Articular chondrocyte of knee joint (primary cell): ENCODE measurements at places on chromosomes 1 and 21. TPM values are rescaled to one million over a fixed set of nuclear protein-coding genes. Genes with fewer than 3 reads are reported as not detected.

The NES gene
- total RNA-seq, result 0.26 and 0.65 TPM in 2 replicates

The RGS4 gene
- 2.1 and 4.8 TPM in 2 replicates for total RNA-seq

The RXFP4 gene
- total RNA-seq, result not detected in 2 replicates

The ADAM30 gene
- not detected in 2 replicates for total RNA-seq

The SLC37A1 gene
- total RNA-seq, result 2.5 and 3.9 TPM in 2 replicates

The MNDA gene
- not detected in 2 replicates for total RNA-seq

The TMIGD3 gene
- total RNA-seq, result 0.13 and 0.54 TPM in 2 replicates

The EXTL1 gene
- 0.26 and 1.3 TPM in 2 replicates for total RNA-seq

The SPATA1 gene
- 2.2 and 2.8 TPM in 2 replicates for total RNA-seq

The TPTE gene
- total RNA-seq, result not detected in 2 replicates

The FAM163A gene
- total RNA-seq, result not detected in 2 replicates

The LYPD8 gene
- total RNA-seq, result not detected in 2 replicates

The C8B gene
- total RNA-seq, result not detected in 2 replicates

The IVL gene
- total RNA-seq, result 0.11 TPM in 1 of 2 replicates, not detected in the other

The TESK2 gene
- 4.6 and 5.6 TPM in 2 replicates for total RNA-seq

The LPAR3 gene
- 0.32 TPM in 1 of 2 replicates, not detected in the other for total RNA-seq

The MYBPH gene
- 0.52 and 0.54 TPM in 2 replicates for total RNA-seq

The LCE1F gene
- not detected in 2 replicates for total RNA-seq

The DYNLT5 gene
- total RNA-seq, result 0.52 and 3.4 TPM in 2 replicates

The HEYL gene
- total RNA-seq, result under 0.01 TPM in 1 of 2 replicates, not detected in the other

The LRRC39 gene
- 0.39 and 0.76 TPM in 2 replicates for total RNA-seq

The OPRD1 gene
- under 0.01 TPM in 1 of 2 replicates, not detected in the other for total RNA-seq

The CYP4Z1 gene
- total RNA-seq, result under 0.01 TPM in 1 of 2 replicates, not detected in the other

The ARHGEF10L gene
- 21.7 and 22.3 TPM in 2 replicates for total RNA-seq

The TEDDM1 gene
- not detected in 2 replicates for total RNA-seq

The PTPN22 gene
- 5.5 and 8.6 TPM in 2 replicates for total RNA-seq

The KCNA3 gene
- not detected in 2 replicates for total RNA-seq

The TLR5 gene
- 1.2 and 2.2 TPM in 2 replicates for total RNA-seq

The SPATA45 gene
- 0.39 TPM in 1 of 2 replicates, not detected in the other for total RNA-seq

The PTGER3 gene
- total RNA-seq, result under 0.01 and 0.11 TPM in 2 replicates

The FNDC5 gene
- total RNA-seq, result 0.91 and 2.2 TPM in 2 replicates

The SLC25A34 gene
- 0.52 and 0.65 TPM in 2 replicates for total RNA-seq

The TAL1 gene
- total RNA-seq, result 0.22 TPM in 1 of 2 replicates, not detected in the other

The FAM177B gene
- total RNA-seq, result not detected in 2 replicates

The PPFIA4 gene
- 29.6 and 50.0 TPM in 2 replicates for total RNA-seq

The NBPF6 gene
- not detected in 2 replicates for total RNA-seq

The KIF21B gene
- total RNA-seq, result 0.22 and 0.39 TPM in 2 replicates
